ENCODE measurements at places on chromosomes 3 and 15.

DNA sequence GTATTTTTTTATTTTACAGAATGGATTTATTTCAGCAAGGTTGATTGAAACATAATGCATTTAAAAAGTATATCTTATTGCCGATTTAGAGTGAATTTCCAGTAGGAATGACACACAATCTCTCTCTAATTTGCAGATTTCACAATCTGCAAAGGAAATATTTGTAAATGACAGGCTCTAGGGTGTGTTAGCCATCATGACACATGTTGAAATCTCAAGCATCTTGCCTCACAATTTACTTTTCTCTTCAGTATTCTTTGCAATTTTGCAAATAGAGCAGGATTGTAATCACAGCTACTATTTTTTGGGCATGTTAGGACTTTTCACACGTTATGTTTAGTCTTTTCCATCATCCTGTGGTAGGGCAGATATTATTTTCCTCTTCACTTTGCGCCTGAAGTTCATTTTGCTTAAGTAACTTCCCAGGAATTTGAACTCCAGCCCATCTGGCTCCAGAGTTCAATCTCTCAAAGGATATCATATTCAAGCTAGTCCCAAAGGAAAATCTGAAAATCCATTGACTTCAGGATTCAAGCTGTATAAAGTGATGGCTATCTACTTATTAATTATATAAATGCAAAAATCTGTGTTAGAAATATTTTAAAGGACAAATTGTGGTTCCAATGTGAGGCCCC lies 55.4 kb downstream of the ATP13A4 start:
- no peak for DNase-seq

- DNase-seq, result no peak
Observed at GRCh38 chr3:116030131-116030850, 407.0 kb downstream of the GAP43 start.

DNA sequence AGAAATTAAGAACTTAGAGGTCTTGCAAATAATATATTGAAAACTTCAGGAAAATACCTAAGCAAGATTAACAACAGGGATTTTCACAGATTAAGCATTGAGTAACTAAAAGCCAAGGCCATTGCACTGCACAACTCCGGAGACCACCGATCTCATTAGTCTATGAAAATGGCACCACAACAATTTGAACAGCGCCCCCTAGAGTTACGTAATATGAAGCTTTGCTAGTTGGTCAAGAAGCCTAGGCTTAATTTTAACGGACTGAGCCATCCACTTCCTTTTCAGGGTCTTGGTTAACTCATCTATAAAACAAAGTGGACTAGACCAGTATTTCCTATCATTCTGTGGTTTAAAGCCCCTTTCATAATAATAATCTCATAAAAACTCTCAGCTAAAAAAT lies 24.8 kb downstream of the TMEM212 start:
- DNase-seq, result no peak

DNA sequence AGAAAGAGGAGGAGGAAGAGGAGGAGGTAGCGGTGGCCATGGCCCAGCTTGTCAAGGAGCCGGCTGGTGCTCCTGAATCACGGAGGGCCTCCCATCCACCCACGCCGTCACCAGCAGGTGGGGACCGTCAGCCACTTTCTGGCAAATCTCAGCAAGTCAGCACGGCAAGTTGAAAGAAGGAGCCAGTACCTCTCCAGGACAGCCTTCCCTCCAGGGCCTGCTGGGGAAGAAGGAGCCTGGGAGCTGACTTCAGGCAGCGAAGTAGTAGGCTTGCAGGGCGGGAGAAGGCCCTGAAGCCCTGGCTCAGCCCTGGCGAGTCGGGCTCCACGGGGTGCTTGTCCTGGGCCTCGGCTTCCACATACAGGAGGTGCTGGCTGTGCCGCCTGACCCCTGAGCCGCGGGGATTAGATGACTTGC lies 99.2 kb upstream of the TRPM1 start:
- no peak for DNase-seq

GRCh38 chr15:95302809-95303208 lies 1027.7 kb upstream of the NR2F2 start:
- DNase-seq, result no peak

- no peak for DNase-seq
Observed at GRCh38 chr3:124850212-124850611, 37.0 kb downstream of the ITGB5 start.

GRCh38 chr15:85623315-85624049 lies 171.2 kb downstream of the KLHL25 start:
- DNase-seq, result no peak

- DNase-seq, result no peak
Observed at GRCh38 chr3:4977853-4978203, 1.4 kb upstream of the BHLHE40 start.

DNA sequence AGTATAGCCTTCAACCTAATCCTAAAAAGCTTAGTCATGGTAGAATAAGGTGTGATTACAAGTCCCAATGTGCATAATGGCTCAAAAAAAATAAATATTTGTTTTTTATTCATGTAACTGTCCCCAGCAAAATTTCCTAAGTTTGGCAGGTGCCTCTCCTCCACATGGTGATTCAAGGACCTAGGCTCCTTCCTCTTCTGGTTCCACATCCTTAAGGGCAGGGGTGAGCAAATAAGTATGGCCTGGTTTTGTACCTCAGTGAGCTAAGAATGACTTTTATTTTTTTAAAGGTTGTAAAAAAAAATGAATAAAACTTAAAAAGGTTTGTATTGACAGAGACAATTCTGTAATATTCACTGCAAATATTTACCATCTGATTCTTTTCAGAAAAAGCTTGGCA lies 343.5 kb upstream of the UBE2E2 start:
- DNase-seq, result no peak

- no peak for DNase-seq
Observed at GRCh38 chr15:42082823-42083604, 11.3 kb downstream of the PLA2G4D start.

- DNase-seq, result no peak
Observed at GRCh38 chr3:176354843-176355242, 842.4 kb downstream of the TBL1XR1 start.

- DNase-seq, result no peak
Observed at GRCh38 chr15:32957219-32957618, 237.3 kb downstream of the FMN1 start.

DNA sequence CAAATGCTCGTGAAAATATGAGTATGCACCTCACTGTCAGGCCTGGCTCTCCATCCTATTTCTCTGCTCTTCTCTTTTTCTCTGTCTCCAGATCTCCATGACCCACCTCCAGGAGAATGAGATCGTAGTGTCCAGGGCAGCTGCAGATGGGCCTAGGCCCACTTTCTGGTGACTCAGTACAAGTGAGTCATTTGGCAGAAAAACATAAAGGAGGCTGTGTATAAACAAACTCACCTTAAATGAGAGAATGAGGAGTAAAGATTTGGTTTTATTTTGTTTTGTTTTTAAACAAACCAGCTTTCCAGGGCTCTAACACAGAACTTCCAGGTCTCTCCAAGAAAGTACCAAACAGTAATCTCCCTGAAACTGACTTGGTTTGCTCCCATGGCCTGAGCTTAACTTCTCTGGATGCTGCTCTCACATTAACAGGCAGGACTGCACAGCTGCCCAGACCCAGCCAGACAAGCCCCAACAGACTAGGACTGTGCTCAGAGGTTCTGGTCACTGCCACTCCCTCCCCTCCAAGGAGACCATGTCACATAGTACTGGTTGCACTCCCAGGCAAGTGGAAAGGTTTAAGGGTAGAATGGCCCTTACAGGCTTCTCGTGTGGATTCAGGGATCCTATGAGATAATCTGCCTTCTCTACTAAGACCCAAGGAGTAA lies 1.5 kb upstream of the HEG1 start:
- DNase-seq, result no peak

- no peak for DNase-seq
Observed at GRCh38 chr15:84949043-84949442, 32.6 kb upstream of the PDE8A start.

- no peak for DNase-seq
Observed at GRCh38 chr3:56443372-56443771, 24.9 kb downstream of the ERC2 start.

- DNase-seq, result no peak
Observed at GRCh38 chr3:173912126-173912525, 514.6 kb downstream of the NLGN1 start.

DNA sequence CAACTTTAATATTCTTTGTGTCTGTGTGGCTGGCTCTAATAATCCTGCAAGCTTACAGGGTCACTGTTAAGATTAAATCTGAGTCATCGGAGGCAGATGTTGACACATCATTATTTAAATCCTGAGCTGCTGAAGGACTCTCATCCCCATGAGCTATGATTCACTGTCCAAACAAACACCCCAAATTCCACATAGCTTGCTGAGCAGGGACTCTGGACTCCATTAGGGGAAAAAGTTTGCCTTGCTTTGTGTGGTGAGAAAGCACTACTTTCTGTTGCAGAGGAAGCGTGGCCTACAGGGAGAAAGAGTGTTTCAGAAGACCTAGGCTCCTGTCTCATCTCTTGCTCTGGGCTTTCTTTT lies 213.7 kb downstream of the PDCD6IP start:
- no peak for DNase-seq

DNA sequence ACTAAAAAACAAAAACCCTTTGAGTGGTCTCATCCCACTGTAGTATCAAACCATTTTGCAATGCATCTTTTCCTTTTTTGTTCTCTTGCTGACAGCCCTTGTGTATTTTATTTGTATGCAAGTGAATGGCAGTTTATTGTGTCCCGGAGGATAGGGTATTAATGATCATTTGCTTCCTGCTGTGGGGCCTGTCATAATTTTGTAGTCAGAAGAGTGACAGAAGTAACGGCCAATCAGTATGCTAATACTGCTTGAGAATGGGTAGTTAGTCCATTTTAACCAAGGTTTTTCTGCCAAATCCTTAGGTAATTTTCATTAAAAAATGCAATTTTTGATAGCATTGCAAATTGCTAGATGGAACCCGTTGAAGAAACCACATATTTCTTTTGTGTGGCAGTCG lies 75.5 kb upstream of the PLSCR5 start:
- DNase-seq, result no peak

DNA sequence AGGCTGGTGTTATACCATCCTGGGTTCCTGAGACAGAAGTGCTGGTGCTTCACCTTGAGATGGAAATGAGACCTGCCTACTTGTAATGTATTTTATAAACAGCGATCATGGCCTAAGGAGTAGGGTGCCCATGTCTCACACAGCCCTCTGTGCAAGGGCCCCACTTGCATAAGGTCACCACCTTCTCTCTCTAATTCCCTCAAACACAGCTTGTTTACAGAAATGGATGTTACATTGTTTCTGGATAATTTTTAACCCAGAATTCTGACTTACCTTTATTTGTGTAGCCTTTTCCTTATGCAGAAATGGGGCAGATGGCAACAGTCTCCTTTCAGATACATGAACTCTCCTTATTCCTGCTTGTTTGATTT lies 95.1 kb upstream of the UMPS start:
- DNase-seq, result no peak

DNA sequence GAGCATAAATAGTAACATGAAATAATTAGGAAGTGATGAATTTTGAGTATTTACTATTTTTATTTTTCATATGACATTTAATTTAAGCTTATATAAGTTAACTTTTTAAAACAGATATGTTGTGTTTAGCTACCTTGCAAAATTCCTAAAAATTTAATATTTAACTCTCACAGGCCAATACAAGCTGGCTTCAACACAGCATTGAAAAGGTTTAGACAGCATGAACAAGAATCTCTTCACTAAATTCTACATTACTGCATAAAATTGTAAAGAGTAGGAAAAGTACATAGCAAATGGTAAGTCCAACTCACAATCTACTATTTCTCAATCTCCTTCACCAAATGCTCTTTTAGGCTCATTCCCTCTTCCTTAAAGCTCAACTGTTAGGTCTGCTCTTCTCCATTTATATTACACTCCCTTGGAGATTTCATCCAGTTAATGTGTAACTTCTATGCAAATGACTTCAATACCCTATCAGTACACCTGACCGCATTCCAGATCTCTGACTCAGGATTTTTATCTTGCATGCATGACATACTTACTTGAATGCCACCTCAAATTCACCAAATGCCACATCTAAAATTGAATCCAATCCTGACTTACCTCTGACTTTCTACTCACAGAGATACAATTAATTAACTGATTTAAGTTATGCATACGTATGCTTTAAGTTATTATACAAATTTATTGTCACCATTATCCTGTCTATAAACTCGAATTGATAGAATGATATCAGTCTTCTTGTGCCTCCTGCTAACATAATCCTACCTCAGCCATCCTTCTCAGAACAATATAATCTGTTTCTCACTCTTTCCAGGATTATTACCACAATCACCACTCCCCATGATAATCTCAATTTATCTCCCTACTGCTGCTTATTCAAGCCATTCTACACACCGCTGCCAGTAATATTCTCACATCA lies 127.0 kb downstream of the STAG1 start:
- DNase-seq, result no peak

DNA sequence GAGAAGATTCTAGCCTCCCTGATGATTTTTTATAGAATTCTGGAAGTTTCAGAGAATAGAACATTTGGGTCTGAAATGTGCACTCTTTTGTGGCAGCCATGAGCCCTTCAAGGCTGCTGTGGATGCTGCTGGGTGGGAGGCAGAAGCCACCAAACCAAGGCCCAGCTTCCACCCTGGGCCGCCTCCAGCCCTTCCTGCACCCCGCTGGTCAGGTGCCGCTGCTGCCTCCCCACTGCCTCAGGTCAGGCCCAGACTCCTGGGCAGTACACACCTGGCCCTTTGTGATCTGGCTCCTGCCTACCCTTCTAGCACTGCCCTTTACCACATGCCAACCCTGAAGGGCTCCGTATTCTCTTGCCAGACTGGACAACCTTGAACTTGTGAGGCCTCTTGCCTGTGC lies 28.3 kb downstream of the PPCDC start:
- DNase-seq, result no peak

GRCh38 chr15:69469467-69470201 lies 17.0 kb downstream of the RPLP1 start:
- DNase-seq, result no peak

DNA sequence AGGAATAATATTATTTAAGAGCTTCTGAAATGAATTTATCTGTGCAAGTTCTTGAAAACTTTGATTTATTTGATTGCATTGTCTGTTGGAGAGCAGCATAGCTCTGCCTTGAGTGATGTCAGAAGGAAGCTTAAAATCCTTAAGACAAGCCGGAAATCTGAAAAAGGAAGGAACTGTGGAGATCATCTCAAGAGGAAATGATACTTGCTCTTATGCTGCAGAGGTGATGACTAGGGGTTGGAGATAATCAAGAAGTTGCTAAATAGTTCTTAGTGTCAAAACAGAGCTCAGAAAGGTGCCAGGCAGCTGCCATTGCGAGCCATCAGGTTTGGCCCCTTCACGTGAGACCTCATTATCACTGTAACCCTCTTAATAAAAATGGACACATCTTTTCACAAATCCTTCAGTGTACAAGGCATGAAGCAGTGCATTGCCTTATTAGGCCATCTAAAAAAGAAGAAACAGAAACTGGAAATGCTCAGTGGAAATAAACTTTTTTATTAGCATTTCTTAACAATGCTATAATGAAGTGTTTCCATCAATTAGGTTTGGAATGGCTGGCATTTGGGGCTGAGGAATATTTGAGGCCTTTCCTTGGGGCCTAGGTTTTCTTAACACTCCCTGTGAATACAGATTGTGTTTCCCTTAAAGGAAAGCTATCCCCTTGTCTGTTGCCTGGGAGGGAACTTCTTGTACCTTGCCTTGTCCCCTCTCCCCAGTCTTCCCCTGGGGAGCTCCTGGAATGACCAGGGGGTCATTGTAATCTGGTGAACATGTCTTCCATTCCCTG lies 34.5 kb upstream of the VILL start:
- no peak for DNase-seq

GRCh38 chr3:192514754-192515663 lies 212.3 kb downstream of the FGF12 start:
- no peak for DNase-seq

All from hypothalamus (tissue), 51 donors.